ENCODE measurements at places on chromosomes 2 and 18.

DNA sequence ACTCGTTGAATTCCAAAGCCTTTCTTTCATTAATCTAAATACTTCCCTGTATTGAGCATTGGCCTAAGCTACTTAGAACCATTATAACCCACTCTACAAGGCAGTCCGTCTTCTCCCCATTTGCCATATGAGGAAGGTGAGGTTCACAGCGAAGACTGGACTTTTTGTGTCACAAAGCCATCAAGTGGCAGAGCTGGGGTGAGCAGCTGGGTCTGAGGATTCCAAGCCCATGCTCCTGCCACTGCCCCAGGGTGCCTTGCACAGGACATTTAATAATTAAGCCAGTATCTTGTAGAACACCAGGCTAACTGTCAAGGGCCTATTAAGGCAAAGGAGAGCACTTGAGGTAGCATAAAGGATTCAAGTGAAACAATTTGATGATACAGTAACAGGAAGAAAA lies 68.8 kb upstream of the ZNF397 start:
- no peak for DNase-seq

- DNase-seq = no peak
Observed at GRCh38 chr2:241645056-241645914, 7.8 kb downstream of the ATG4B start.

DNA sequence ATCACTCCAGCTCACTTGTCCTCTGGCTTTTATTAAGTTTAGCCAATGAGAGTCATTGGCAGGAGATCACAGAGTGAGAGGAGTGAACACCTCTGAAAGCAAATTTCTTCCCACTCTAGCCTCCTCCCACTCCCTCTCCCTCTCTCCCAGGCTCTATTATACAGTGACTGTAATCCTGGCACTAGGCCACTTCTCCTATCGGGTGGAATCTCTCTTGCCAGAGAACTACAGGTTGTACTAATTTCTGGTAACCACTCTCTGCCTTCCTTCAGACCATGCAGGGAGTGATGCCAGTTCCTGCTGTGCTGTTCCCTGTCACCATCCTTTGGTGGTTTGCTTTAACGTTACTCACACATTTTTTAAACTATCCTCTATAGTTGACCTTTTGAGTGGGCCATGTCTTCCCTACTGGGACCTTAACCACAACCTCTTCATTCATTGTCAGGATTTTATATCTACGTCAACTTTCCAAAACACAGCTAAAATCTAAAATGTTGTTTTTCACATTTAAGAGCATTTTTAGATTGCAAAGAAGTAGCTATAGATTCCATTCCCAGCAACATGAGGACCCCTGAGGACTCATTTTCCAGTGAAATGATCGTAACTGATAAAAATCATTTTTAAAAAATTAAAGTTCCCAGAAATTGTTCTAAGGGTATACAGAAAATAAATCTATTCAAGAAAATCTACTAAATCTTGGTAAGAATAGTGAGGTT lies 217.1 kb downstream of the MREG start:
- DNase-seq = no peak

- no peak for DNase-seq
Observed at GRCh38 chr2:209864716-209865295, 93.2 kb downstream of the UNC80 start.

GRCh38 chr18:8705238-8705960 lies at the start of gene MTCL1:
Gene MTCL1 (plus strand): TSS chr18:8705556. CDS start chr18:8705661, 105 bp downstream.
- peak; percentile 9 for DNase-seq

GRCh38 chr2:2681711-2682251 lies 350.7 kb upstream of the MYT1L start:
- DNase-seq = no peak

DNA sequence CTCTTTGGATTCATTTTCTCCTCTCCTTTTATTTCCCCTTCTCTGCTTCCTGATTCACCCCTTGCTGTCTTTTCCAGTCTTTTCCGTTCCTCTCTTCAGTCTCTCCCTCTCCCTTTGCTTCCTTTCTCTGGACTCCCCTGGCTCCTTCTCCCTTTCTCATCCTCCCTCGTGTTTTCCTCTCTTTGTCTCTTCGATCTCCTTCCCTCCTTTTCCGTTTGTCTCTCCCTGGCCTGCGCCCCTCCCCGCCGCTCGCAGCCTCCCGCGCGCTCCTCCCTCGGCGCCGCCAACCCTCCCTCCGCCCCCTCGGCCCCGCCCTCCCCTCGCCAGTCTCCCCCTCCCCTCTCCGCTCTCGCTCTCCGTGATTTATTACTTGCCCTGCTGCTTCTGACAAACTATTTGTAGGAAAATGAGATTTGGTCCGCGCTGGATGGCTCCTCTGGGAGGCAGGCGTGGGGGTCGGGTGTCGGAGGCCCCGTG lies 46.0 kb upstream of the PAX8 start:
- peak; percentile 13 for DNase-seq

DNA sequence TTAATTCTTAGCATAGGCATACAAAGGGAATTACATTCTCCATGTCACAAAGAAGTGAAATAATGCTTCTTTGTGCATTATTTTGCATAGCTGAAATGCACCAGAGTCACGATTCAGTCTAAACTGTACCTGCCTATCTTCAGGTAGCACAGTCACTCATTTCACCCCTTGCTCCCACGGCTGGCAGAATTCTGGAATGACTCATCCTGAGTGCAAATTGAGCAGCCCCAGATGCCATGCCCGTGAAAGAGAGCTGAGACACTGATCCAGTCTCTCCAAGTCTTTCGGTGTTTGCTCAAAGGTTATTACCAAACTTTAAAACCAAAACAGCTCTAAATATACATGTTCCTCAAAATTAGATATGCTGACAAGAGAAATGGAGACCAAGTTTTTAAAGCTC lies 168.3 kb upstream of the POU3F3 start:
- no peak for DNase-seq

DNA sequence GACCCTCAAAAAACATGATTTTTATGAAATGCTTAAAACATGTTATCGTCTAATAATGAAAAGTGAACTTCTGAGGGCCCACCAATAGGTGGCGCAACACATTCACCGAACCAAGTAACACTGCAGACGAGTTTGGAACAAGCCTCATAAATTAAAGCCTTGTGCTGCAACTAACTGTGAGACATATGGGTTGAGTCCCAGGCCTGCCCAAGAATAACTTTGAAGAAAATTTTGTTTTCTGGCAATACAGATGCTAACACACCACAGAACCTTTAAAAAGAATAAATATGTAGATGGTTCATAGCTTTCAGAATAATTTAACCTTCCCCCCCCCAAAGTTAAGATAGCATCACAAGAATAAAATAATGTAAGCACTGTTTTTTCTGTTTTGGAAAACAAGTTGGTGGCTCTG lies 285.9 kb downstream of the RNF144A start:
- DNase-seq = peak; percentile 8

DNA sequence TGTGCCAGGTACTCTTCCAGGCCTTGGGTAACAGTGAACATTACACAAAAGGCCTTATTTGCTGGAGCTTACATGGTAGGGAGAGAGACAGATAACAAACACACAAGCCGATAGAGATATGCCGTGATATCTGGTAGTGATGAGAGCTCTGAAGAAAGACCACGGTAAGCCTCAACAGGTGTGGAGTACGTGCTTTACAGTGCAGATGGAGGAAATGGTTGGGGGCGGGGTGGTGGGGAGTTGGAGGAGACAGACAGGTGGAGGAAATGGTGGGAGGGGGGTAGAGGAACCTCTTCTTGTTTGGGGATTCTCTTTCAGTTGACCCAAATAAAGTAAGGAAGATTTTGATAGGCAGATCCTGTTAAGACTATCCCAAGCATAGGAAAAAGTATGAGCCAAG lies 141.1 kb upstream of the ALPP start:
- no peak for DNase-seq

DNA sequence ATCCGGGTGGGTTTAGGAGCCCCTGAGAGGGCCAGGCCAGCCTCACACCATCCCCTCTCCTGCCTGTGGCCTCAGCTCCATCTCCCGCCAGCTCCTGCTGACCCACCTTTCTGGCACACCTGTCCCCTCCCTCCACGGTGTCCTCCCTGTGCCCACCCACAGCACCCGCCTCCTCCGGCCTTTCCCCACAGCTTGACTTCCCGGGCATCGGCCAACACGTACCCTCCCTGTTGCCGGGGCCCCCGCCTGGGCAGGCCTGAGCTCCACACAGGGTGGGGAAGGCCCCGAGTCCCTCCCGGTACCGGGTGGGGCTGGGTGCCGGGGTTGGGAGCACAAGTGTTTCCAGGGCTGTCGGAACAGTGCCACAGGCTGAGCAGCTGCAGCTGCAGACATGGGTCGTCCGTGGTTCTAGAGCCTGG lies 6.5 kb downstream of the GPC1 start:
- DNase-seq = no peak

DNA sequence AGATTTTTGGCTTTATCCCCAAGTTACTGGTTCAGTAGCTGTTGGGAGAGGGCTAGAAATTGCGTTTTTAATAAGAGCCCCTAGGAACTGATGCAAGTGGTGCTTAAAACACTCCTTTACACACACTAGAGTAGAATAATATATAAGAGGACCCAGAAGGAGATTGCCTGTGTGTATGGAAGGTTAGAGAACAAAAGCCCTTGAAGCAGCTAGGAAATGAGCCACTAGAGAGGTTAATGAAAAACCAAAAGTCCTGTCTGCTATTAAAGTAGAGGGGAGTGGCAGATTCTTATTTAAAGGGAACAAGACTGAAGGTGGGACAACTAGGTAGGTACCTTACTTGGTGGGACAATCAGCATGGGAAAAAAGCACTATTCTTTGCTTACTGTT lies 14.4 kb upstream of the SLC39A10 start:
- DNase-seq = no peak

DNA sequence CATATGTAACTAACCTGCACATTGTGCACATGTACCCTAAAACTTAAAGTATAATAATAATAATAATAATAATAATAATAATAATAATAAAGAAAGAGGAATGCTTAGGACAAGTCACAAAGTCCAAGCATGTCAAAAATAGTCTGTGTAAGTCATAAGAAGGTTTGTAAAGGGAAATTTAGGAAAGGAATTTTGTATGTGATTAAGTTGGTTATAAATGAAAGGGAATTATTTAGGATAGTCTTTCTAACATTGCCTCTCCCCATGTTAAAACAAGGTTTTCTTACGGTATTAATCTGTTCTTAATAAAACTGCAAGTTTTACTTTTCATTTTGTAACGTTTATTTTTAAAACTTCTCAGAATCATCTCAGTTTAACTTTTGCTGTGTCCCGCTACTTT lies 62.8 kb downstream of the SESTD1 start:
- DNase-seq = no peak

DNA sequence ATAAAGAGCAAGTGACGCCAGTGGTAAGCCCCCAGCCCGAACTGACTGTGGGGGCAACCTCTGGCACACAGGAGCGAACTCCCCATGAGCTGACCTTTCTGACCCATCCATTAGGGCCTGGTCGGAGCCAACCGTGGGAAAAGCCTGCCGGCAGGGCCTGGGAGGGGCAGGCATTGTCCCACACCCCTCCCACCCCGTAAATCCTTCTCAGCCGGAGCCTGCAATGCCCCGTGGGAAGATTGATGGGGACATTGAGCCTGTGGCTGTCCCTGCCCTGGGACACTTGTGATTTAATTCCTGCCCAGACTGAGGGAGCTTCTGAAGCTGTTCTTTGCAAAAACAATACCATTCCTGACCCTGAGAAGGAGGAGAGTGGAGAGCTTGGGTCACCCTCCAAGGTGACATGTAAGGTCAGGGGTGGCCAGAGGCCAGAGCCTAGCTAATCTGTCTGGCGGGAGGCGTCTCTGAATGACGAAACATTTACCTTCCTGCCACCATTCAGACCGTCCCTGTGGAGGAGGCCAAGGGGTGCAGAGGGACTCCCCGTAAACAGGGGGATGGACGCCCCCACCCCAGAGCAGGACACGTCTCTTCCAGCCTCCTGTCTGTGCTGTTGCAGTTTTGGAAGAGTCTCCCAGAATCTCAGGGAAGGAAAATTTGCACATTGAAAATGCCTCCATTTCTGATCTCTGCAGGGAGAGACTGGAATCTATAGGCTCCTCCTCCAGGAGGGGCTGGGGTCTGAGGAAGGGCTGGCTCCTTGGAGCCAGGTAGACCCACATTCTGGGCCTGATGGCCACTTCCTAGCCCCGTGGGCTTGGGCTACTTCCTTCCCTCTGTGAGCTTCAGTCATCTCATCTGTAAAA lies 51.2 kb upstream of the HS6ST1 start:
- no peak for DNase-seq

GRCh38 chr2:189530965-189531637 lies 49.5 kb downstream of the SLC40A1 start:
- DNase-seq = no peak

GRCh38 chr18:77131100-77131651 lies 1.4 kb downstream of the MBP start:
- DNase-seq = no peak

- no peak for DNase-seq
Observed at GRCh38 chr18:24011123-24011917, 3.2 kb upstream of the TTC39C start.

Measured in stimulated activated CD8-positive, alpha-beta memory T cell treated with anti-CD3 and anti-CD28 coated beads, Interleukin-15, amount 100 ng/mL, for 24 hours (primary cell).